ENCODE measurements at places on chromosomes 6 and 20.
A peak's percentile ranks its signal among the peaks of the same experiment; 100 is the strongest.

DNA sequence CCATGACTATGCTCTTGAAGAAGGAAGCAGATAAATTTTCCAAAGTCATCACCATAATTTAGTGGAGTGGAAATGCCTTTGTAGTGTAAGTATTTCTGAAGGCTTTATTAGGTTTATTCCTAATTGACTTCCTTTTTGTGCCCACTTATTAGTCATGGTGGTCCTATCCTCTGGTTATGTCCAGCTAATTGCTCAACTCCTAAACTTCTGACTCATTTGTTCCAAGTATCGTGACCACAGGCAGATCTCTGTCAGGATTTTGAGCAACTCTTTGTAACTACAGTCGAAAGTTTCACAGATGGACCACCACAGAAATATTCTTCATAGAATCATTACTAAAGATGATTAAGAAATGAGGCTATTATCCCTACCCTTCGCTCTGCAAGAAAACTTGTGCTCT lies 315.6 kb upstream of the PTCHD4 start:
- no peak for DNase-seq

DNA sequence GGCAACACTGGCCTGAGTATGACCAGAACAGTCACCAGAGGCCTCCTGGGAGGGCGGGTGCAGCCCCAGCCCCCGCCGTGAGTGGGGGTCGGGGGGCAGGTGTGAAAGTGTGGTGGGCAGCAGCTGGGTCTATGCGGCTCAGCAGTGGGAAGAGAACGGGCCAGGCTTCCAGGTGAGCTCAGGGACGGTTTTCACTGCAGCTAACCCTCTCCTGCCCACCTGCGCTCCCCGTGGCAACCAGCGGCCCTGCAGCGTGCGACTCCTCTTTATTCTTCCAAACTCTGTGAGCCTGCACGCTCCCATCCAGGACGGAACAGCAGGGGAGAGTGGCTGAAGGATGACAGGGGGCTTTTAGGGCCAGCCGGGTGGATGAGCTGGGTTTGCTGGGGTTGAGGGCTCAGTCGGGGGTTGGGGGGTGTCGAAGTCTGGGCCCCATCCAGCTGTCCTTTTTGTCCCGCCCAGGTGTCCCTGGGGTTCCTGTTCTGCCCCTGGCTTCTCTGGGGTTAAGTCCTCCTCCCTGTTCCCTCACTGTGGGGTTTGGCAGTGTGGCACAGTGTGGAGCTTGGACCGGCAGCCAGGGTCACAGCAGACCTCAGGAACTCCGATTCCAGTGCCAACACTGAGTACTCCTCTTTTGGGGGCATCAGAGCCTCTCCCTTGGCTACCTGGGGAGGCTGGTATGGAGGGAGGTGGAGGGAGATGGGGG lies 859 bp upstream of the BIRC7 start:
- DNase-seq, result no peak

DNA sequence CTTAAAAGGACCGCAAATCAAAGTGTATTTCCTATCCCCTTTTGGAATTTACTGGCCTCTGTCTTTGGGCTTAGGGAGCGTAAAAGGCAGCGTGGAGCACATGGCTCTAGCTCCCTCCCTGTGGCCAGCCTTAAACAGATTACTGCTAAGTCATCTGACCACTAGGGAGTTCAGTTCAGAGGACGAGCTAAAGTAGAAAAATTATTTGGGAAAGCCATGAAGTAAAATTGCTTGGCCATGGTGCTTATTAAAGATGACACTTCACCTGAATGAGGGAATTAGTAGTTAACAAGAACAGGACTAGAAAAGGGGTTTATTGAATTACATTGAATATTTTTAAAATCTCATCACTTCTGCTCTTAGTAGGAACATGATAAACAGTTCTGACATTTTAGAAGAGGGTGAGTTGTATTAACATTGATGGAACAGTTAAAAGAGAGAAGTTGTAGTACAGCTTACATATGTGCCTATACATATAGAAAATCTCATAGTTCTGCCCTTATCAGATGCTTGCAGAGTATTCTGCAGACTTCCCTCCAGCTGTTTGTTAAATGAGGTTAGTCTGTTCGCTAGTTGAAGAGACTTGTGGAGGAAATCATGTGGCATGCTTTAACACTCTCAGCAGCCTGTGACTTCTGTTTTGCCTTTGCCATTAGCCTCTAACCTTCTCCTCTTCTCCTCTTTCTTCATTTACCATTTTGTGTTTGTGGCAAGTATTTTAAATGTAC lies 31.2 kb upstream of the MAPK13 start:
- DNase-seq, result no peak

DNA sequence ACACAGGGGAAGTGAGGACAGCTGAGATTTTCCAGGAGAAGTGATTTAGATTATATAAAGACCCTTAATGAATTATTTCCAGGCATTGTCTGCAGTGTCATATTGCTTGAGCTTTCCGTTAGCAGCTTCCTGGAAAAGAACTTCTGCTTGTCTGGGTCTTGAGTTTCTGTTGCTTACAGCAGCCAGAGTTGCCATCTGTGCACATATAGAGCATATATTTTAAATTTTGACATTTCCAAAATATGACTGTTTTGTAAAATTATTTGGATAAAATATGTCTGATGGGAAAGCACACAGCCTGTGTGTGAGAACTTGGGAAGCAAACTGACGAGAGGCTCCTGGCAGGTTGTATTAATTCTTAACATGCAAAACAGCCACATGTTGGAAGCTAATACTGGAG lies 21.0 kb upstream of the NKX2-2 start:
- DNase-seq, result no peak

- DNase-seq, result no peak
Measured at GRCh38 chr6:139027620-139028182, 844 bp upstream of the ABRACL start.

DNA sequence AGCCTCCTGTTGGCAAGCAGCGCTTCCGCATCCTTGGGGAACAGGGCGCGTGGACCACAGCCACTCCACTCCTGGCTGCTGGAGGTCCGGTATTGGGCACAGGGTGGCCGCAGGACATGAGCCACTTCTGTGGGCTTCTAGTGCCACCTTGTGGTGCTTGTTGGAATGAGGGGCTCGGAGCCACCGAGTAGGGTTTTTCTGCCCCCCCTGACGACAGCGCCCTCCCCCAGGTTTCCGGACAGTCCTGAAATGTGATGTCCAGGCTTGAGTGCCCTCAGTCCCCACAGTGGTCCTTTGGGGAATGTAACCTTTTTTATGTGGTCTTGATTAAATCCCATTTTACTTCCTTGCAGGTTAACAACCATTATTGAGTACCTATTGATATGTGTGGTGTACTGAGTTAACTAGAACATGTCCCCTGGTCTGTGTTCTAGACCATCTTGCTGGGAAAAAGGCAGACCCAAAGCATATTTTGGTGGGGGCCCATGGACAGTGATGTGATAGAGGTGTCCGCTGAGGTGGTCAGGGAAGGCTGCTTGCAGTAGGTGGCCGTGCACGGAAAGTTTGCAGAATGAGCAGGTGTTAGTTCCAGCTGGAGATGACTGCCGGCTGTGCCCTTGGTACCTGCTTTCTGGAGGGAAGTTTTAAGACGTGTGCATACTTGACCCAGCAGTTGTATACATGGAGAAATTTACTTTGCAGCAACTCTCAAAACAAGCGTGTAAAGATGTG lies 70.0 kb downstream of the PTPN1 start:
- peak; percentile 25 for DNase-seq

DNA sequence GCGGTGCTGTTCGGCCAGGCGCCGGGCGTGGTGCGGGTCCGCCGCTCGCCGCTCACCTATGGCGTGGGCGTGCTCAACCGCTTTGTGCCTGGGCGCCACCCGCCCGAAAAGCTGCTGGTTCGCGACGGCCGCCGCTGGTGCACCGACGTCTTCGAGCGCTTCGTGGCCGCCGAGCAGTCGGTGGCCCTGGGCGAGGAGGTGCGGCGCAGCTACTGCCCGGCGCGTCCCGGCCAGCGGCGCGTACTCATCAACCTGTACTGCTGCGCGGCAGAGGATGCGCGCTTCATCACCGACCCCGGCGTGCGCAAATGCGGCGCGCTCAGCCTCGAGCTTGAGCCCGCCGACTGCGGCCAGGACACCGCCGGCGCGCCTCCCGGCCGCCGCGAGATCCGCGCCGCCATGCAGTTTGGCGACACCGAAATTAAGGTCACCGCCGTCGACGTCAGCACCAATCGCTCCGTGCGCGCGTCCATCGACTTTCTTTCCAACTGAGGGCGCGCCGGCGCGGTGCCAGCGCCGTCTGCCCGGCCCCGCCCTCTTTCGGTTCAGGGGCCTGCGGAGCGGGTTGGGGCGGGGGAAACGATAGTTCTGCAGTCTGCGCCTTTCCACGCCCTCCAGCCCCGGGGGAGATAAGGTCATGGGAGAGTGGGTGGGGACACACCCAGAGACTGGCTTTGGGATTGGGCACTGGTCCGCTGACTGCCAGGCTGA lies 15.7 kb downstream of the ADISSP start:
- peak; percentile 3 for DNase-seq

DNA sequence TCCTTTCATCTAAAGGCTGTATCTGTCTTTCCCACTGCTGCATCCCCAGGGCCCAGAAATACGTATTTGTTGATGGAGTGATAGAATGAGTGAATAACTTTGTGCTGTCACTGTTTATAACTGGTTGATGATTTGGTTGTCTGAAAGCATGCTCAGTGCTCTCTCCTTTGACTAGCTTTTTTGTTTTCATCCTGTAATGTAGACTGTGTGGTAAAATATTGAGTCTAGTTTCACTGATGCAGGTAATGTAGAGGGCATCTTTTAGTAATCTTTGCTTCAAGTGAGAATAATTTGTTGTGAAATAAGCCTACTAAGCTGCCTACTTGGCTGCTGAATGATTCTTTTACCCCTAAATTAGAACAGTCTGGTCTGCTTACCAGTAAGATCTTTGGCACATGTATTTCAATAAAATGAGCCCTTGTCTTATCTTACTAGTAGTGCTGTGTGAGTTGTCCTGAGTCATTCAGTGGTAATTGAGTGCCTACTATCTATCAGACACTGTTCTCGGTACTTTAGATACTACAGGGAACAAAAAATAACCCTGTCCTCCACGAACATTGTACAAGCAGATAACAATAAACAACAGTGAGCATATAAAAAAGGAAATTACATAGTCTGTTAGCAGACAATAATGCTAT lies 39.9 kb downstream of the MAPK14 start:
- no peak for DNase-seq

DNA sequence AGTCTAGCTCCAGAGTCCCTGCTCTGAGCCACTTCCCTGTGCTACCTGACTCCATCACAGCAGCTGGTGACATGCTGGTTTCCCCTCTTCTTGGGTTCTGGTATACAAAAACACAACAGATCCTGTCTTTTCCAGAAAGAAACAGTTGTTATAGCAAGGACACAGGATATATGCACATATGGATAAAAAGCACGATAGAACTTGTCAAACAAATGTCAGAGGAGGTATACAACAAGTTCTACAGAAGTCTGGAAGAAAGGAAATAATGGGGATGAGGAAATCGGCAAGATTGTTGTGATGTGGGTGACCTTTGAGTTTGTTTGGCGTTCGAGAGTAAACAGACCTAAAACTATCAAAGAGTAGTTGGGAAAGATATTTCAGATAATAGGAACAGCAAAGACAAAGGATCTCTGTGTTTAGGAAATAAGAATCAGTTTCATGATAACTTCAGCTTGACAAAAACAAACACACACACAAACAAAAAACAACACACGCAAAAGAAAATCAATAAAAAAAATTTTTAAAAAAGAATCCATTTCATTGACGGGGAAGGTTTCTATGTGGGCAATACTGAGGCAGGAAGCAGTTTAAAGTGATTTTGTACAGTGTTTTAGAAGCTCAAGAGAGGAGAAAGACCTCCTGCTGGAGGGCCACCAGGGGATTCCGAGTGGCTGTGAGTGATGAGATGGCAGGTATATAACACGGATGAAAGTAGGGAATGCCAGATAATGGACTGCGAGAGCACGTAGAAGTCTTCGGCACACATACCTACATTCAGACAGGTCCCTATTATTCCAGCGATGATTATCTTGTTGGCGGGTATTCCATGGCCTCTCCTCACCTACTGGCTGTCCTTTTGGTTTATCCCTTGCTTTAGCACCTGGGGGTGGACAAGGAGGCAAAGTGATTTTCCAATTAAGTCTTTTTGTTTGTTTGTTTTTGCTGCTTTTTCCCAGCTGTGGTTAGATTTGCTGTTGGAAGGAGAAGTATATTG lies 174.9 kb downstream of the HS3ST5 start:
- no peak for DNase-seq

DNA sequence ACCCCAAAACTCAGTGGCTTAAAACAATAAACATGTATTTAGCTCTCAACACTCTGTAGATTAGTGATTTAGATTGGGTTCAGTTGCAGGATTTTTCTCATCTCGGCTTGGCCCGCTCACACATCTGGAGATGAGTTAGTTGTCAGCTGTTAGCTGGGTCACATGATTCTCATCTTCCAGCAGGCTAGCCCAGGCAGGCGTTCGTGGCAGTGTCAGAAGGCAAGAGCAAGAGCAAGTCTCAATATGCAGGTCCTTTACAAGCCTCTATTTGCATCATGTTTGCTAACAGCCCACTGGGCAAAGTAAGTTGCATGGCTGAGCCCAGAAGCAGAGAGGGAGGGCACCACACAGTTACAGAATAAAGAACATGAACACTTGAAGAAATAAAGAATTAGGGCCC lies 83.6 kb upstream of the MYLIP start:
- no peak for DNase-seq

DNA sequence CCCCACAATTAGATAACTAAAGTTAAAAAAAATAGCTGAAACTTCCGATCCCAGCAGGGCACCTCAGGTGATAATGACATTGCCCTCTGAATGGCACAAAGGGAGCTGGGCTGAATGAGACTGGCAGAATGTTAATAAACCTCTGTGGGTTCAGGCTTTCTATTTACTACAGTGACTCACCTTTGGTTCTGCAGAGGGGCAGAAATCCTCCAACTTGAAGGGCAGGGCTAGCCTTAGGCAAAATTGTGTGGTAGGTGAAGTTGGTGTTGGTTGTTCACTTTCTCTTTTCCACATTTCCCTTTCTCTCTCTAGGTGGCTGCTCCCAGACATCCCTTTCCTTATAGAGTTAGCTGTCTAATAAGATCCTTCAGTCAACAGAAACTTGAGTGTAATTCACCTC lies 625.2 kb downstream of the EPM2A start:
- no peak for DNase-seq

- DNase-seq, result peak; percentile 57
Measured at GRCh38 chr20:48668451-48668946, 159.3 kb downstream of the PREX1 start.

All from midbrain (tissue), 1 donor.